Umbilical cord (tissue), 2 donors: ENCODE measurements at places on chromosomes 7 and 10. TPM values are rescaled to one million over a fixed set of nuclear protein-coding genes. Genes with fewer than 3 reads are reported as not detected.
A peak's percentile ranks its signal among the peaks of the same experiment; 100 is the strongest.

RPEL1 gene
- total RNA-seq: 3.9 TPM

TRIM56 gene
- 22.4 TPM for total RNA-seq

DNA sequence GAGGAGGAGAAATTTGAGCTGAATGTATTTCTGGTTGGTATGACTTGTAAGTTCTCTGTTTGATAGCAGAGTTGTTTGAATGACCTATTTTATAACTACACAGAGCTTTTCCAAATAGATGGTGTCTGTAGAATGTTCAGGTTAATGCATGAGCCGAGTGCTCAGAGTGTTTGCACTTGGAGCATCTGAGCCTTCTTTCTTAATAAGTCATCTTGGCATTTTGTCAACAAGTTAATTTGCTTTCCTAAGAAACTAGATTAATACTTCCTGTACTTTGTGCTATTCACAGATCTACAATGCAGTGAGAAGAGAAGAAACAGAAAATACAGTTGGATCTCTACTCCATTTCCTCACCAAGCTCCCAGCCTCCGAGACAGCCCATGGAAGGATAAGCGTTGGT, 138.2 kb downstream of the PLCE1 start:
- DNase-seq: no peak

DNA sequence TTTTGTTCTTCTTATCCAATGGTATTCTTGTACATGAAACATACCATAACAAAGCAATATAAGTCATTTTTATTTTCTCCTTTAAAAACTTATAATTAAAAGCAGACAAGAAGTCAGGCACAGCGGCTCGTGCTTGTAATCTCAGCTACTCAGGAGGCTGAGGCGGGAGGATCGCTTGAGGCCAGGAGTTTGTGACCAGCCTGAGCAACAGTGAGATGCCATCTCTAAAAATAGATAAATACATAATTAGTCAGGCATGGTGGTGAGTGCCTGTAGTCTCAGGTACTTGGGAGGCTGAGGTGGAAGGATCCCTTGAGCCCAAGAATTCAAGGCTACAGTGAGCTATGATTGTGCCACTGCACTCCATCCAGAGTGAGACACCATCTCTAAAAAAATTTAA, 195.1 kb upstream of the FZD1 start:
- no peak for DNase-seq

DNA sequence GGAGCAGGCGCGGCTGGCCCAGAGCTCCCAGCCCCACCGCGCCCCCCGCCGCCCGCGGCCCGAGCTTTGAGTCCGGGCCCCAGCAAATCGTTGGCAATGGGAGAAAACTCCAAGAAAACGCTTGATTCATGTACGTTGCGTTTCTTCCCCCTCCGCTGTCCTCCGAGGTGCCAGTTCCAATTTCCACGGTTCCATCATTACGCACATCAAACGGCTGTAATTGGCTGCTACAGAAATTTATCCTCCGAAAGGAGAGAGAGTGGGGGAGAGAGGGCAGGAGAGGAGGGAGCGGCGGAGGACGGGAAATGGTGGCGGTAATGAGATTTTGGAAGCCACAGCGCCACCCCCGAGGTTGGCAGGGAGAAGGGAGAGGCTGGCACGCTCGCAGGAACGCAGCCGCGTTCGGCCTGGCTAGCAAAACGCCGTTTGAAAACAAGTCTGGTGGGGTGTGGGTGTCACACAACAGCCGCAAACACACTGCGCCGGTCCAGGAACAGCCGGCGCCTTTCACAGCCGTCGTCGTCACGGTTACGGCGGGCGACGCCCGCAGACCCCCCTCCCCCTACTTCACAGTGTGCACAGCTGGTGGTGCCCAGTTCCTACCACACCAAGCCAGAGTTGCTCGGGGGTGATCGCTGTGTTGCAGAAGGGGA, 57.5 kb downstream of the UNCX start:
- DNase-seq: peak; percentile 35

- no peak for DNase-seq
Measured at GRCh38 chr7:16914771-16915170, 33.0 kb upstream of the AGR3 start.
